ENCODE measurements at places on chromosomes 3 and 15. TPM values are rescaled to one million over a fixed set of nuclear protein-coding genes. Genes with fewer than 3 reads are reported as not detected.

DNA sequence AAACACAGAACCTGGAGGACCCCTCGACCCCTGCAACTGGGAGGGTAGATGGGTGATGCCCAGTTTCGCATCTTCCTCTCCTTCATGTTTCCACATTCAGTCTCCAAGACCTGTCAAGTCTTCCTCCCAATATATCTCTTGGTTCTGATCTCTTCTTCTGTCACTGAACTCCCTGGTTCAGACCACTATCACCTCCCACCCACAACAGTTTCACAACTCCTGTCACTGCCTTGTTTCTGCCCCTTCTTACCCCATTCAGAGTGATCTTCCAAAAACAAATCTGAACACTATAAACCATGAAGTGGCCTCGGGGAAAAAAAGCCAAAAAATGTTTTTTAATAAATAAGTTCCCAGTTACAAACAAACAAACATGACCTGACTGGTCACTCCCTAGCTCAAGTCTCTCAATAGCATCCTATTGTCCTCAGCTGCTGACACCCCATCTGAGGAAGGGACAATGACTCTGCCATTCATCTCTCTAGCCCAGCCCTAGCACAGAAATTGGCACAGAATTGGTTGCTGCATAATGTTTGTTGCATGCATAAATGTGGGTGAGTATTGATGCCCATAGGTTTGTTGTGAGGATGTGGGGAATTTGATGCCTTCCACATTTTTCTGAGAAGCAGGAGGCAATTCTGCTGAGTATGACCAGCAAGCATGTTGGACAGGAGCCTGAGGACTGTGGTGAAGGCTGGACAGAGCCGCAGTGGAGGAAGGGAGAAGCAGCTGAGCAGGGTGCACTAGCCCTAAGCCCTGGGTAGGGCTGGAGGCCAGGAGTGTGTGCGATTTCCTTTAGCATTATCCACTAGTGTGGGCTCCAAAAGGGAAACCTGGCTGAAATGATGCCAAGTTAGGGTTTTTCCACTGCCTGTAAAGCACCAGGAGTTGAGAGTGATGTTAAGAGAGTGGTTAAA lies 12.2 kb upstream of the XYLB start:
- DNase-seq: no peak

SLC22A14 gene
- polyA plus RNA-seq: 0.78 TPM

IDH2 gene
- 198 TPM for polyA plus RNA-seq

DNA sequence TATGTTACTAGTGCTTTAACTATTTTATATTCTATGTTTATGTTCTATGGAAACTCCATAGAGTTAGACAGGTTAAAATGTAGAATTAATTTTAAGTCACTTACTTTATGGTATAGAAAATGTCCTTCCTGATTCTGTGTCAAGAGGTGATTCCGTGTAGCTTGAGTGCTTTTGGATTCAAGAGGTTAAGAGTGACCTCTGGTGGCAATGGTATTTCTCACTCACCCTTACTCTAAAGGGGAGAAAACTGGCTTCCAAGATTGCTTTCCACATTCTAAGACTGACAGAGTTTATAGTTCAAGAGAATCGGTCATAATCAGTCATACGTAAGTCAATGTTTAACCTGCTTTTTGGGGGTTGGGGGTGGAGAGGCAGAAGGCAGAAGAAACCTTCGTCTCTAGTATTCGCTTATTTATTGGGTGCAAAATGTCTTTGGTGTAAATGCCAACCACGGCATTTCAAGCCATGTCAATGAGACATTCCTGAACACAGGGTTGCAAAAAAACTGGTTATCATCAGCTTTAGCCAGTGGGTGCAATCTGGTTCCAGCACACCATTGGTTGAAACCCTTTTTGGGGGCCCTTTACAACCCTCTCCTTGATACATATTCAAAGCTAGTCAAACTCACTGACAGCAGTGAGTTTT lies 92.0 kb upstream of the VGLL3 start:
- DNase-seq: peak; percentile 24

GRCh38 chr3:28777806-28778475 lies 429.3 kb upstream of the AZI2 start:
- no peak for DNase-seq

- DNase-seq: no peak
Measured at GRCh38 chr3:77427528-77427927, 387.6 kb downstream of the ROBO2 start.

CSNK1G1 gene
- 23.5 TPM for polyA plus RNA-seq

ZSCAN2 gene
- 28.4 TPM for polyA plus RNA-seq

CLDN11 gene
- polyA plus RNA-seq: 483 TPM

- no peak for DNase-seq
Measured at GRCh38 chr15:39404767-39405181, 176.1 kb upstream of the THBS1 start.

GRCh38 chr3:154223519-154223918 lies 100.8 kb downstream of the DHX36 start:
- no peak for DNase-seq

DNA sequence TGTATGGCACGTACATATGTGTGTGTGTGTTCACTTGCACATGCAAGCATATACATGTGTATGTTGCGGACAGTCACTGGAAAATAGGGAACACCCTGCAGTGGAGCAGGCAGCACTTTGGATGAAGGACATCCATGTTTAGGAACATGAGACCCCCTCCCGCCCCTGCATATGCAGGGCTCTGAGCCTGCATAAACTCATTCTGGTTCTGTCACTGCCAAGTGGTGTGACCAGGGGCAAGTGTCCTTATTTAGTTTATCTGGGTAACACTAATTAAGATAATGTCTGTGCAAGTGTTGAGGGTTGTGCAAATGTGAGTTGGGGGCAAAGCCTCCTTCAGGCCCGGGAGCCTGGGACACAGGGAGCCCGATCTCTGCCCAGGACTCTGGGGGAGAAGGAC lies 105.7 kb downstream of the CORO2B start:
- no peak for DNase-seq

- DNase-seq: no peak
Measured at GRCh38 chr3:183502237-183503181, 53.0 kb downstream of the KLHL6 start.

CTXN2 gene
- polyA plus RNA-seq: not detected

DNA sequence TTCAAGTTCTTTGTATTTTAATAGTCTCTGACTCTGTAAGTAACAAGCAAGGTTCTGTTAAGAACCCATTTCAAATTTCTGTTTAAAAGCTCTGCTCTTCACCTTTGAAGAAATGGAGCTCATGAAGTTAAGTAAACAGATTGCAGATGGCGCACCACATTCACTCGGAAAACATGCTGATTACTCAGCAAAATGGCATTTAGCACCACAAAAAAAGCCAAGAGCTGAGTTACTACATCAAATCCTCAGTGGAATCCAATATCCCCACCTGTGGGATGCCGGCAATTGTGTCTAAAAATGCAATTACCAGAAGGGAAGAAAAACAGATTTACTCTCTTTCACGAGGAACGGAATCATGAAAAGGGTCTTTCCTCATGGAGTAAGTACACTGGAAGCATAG lies 758.0 kb downstream of the NTRK3 start:
- no peak for DNase-seq

DNA sequence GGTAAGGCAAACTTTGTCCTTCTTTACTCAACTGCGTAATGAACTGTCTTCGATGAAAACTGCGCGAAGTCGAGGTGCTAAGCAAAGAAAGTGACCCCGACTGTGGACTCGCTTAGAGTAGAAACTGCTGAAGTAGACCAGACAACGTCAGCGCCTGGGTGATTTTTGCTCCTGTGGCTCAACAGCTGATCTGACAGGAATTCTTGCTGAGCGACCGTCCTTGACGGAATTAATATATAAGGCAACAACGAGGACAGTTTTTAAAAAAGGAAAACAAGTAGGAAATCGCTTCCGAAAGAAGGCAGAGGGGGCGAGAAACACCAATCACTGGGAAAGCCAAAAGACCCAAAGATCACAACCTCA lies 541 bp downstream of the RPS27L start:
- peak; percentile 52 for DNase-seq

Data from left renal pelvis (tissue), 4 donors.